Jurkat, Clone E6-1 (cell line): ENCODE measurements at places on chromosomes 4 and X.

GRCh38 chr4:7593646-7594412, 159.1 kb upstream of the PSAPL1 start:
- no peak for DNase-seq

GRCh38 chr4:54723820-54724219, 66.1 kb downstream of the KIT start:
- no peak for DNase-seq

DNA sequence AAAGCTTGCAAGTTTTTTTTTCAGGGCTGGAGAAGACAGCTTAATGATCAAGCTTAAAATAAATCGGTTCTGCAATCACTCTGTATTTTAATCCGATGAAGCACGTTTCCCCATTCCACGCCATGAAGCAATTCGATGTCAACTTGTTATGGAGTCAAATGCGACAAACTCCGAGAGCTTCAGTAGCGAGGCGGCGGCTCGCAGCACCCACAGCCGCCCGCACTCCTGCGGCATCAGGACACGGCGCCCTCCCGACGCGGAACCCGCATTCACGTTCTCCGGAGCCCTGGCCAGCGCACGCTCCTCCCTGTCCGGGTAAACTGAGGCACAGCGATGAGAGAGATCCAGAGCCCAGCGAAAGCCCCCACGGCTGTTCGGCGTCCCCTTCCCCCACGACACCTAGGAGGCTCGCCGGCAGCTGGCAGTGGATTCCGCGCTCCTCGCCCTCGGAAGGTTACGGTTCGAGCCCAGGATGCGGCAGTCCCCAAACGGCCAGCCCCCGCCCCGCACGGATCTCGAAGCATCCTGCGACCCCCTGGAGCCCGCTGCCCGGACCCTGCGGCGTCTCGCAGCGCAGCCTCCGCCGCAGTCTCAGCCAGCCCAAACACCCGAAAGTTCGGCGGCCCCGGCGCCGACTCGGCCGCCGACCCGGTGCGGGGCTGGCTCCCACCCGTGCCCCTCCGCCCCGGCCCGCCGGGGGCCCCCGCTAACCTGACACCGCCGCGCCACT, 507 bp downstream of the MFAP3L start:
- no peak for DNase-seq

DNA sequence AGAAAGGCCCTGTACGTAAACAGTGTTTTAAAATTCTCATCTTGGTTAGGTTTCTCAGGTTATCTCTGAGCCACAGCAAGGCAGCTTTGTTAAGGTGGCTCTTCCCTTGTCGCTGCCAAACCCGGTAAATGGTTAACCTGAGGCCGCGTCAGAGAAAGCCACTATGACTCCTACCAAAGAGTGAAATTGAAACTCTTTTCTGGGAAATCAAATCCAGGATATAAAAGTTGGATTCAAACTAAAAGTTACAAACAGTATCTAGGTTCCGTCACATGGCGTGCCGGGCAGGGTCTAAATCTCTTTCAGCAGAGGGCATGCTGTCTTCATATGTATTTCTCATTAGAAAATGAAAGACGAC, 433 bp downstream of the MMAA start:
- no peak for DNase-seq

DNA sequence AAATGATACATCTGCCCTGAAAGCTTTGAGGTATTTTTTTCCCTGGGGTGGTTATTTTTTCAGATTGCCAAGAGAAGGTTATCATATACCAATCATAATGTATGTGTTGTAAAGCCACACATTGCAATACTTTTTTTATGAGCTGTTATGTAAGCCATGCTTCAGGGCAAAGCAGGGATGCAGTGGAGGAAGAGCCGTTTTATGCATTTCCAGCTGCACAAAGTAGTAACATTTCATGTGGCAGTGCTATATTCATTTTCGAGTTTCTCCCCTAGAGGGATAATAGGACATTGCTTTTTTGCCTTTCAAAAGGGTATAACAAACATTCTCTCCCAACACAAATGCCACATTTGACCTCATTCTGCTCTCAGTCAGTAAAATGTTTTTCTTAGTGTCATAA, 68.5 kb downstream of the GALNT7 start:
- DNase-seq, result no peak

DNA sequence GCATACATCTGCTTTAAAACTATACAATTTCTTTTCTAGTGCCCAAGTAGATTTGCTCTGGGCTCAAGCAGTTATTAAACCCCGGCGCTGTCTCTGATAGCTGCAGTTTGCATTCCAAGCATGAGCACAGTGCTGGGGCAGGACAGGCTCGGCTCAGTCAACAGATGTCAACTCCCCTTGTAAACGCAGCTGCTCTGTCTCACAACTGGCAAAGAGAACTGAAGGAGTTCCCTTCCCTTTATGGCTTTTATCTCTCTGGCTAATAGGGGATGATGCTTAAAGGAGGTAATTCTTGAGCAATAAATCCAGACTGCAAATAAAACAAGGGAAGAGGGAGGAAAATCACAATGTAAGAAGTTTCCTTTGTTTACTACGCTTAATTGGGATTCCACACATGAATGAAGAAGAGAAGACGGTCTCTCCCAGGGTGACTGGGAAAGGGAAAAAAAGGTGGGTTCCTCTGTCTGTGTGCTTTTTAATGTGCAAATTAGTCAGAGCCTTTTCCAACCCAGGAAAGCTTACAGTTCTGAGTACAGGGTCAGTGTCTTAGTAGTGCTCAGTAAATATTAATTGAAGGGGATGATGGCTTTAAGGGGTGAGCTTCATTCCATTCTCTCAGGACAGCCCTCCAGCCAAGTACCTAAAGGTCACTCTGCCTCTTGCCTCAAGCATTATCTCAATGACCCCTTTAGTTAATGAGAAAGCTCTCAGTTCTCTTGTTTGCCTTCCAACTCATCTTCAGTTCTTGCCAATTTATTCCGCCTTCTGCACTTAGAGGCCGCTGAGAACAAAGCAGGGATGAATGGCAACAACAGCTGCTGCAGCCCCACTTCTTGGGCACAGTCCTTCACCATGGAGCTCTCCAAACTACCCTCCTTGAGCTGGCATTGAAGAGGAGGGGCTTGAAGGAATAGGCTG, 155.7 kb upstream of the JADE1 start:
- no peak for DNase-seq

- DNase-seq, result no peak
These were observed 6.9 kb downstream of the MTMR1 start for GRCh38 chrX:150700107-150700506.

- DNase-seq, result no peak
These were observed 411.9 kb upstream of the ACTRT1 start for GRCh38 chrX:128464116-128464515.

GRCh38 chr4:165612936-165613335, 234.1 kb downstream of the CPE start:
- no peak for DNase-seq

DNA sequence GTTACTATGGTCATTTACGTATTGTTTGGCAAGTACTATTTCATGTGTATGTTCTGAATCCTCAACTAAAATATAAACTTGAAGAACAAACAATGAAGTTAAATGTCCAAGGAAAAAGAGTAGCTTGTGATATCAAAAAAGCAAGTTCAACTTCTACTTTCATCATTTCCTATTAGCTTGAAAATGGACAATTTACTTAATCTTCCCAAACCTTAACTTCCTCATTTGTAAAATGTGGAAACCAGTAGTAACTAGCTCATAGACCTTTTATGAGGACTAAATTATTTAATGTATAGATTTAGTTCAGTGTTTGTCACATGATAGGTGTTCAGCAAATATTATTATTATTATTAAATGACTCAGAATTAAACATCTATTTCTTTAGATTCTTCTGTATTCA, 276.8 kb upstream of the TET2 start:
- DNase-seq, result no peak

GRCh38 chrX:16120431-16120830, 2.9 kb upstream of the GRPR start:
- DNase-seq, result no peak

DNA sequence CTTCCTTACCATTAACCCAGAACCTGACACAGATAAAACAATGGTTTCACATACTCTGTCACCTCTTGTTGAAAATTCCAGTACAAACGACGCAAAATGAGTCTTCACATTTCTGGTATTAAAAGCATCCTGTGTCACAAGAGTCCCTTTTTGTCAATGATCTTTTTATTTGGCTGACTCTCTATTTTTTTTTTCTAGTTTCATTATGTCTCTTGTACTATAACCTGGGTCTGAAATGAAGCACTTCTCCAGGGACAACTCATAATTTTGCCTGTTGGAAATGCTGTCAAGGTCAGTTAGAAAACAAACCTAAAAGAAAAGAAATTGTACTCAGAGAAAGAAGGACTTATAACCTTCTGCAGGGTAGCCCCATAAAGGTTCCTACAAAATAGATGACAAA, 93.1 kb downstream of the NR3C2 start:
- no peak for DNase-seq
